ENCODE measurements at places on chromosomes 2 and 18. TPM values are rescaled to one million over a fixed set of nuclear protein-coding genes. Genes with fewer than 3 reads are reported as not detected.

The SERPINB13 gene
- total RNA-seq = not detected

The ABCG8 gene
- total RNA-seq = not detected

The CNTNAP5 gene
- not detected for total RNA-seq

The UGT1A4 gene
- not detected for total RNA-seq

The TMEM178A gene
- 2.4 TPM for total RNA-seq

The EGR4 gene
- total RNA-seq = not detected

The CCDC68 gene
- total RNA-seq = 6.6 TPM

The POTEC gene
- total RNA-seq = not detected
